ENCODE measurements at places on chromosomes 13 and 19. TPM values are rescaled to one million over a fixed set of nuclear protein-coding genes. Genes with fewer than 3 reads are reported as not detected.

PABPC3 gene
- 0.49 TPM for total RNA-seq

C1QTNF9B gene
- total RNA-seq: not detected

GNG8 gene
- total RNA-seq: not detected

ALOX5AP gene
- not detected for total RNA-seq

RNASEH2A gene
- total RNA-seq: 37.4 TPM

NAPSA gene
- total RNA-seq: 2.7 TPM

REEP6 gene
- 16.6 TPM for total RNA-seq

STXBP2 gene
- total RNA-seq: 141 TPM

PSG3 gene
- total RNA-seq: not detected

MCEMP1 gene
- not detected for total RNA-seq

CGB5 gene
- not detected for total RNA-seq

ACP7 gene
- total RNA-seq: not detected

SERP2 gene
- 6.8 TPM for total RNA-seq

KHSRP gene
- 419 TPM for total RNA-seq

SIGLEC5 gene
- not detected for total RNA-seq

CYP2A6 gene
- total RNA-seq: not detected

CCDC122 gene
- 12.4 TPM for total RNA-seq

DMWD gene
- total RNA-seq: 108 TPM

KLK12 gene
- total RNA-seq: 0.44 TPM

EPSTI1 gene
- total RNA-seq: 7.4 TPM

ZNF776 gene
- total RNA-seq: 35.3 TPM

ZNF560 gene
- total RNA-seq: not detected

OR7D2 gene
- total RNA-seq: 1.8 TPM

TUBB4A gene
- 41.7 TPM for total RNA-seq

GAMT gene
- total RNA-seq: 48.5 TPM

ADM5 gene
- total RNA-seq: 7.7 TPM

CDADC1 gene
- 11.7 TPM for total RNA-seq

OVOL3 gene
- not detected for total RNA-seq

CLDN10 gene
- total RNA-seq: 3.0 TPM

ZNF841 gene
- total RNA-seq: 30.7 TPM

CYP4F2 gene
- total RNA-seq: not detected

OR7A10 gene
- not detected for total RNA-seq

ZNF160 gene
- total RNA-seq: 51.0 TPM

HS6ST3 gene
- 2.0 TPM for total RNA-seq

EPS8L1 gene
- total RNA-seq: 14.4 TPM

LENG9 gene
- total RNA-seq: 0.75 TPM

TEX101 gene
- total RNA-seq: not detected

FSTL3 gene
- total RNA-seq: 13.8 TPM

CFAP97D2 gene
- not detected for total RNA-seq

ZNF433 gene
- total RNA-seq: 10.7 TPM

FAM124A gene
- 1.6 TPM for total RNA-seq

KRTDAP gene
- total RNA-seq: 1.6 TPM

SIGLEC6 gene
- not detected for total RNA-seq

RXFP2 gene
- not detected for total RNA-seq

LRRC25 gene
- total RNA-seq: not detected

TNNT1 gene
- 5.5 TPM for total RNA-seq

ZFP82 gene
- 16.4 TPM for total RNA-seq

Measured in progenitor cell of endocrine pancreas (in vitro differentiated cells).